ENCODE measurements at places on chromosomes 6 and 20.

- no peak for DNase-seq
Measured at GRCh38 chr6:5610640-5611039, 349.3 kb downstream of the FARS2 start.

GRCh38 chr20:62332989-62333819 is 30.4 kb downstream of the ADRM1 start:
- DNase-seq = no peak

DNA sequence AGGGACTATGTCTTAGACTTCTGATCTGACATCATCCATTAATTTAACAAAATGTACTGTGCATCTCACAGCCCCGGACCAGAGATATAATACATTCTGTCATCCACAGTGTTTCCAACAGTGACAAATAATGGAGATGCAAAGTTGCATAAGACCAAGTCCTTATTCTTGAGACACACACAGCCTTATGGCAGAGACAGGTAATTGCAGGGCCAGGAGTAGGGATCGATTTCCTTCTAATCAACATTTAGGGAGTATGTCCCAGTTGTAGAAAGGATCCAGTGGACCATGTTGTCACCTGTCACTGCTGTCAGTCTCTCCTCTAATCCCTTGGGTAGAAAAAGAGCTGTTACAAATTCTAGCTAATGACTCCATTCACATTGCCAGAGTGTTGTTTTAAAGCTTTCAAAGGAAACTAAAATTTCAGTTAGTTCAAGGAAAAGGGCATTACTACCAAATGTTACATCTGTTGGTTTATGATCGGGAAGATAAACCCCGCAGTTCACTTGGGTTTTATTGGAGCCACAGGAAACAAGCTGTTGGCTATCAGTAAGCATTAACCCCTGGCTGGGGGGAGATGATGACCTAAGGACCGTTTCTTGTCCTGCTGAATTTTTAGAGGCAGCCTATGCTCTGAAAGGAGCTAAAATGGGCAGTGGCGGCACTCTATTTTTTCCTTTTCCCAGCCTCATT is 111.4 kb upstream of the ATXN1 start:
- no peak for DNase-seq

DNA sequence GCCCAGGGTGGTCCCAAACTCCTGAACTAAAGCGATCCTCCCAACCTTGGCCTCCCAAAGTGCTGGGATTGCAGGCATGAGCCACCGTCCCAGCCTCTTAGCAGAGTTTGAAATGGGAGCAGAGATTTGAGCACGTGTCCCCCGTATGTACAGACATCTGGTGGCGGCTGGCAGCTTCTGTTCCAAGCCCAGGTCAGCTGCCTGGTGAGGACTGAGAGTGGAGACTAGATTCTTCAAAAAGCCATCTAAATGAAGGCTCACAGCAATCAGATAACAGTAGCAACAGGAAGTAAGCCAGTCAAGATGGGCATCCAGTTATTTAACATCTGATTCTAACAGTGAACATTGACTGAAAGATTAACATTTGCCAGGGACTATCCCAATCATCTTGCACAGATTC is 128.1 kb upstream of the AKAP12 start:
- no peak for DNase-seq

DNA sequence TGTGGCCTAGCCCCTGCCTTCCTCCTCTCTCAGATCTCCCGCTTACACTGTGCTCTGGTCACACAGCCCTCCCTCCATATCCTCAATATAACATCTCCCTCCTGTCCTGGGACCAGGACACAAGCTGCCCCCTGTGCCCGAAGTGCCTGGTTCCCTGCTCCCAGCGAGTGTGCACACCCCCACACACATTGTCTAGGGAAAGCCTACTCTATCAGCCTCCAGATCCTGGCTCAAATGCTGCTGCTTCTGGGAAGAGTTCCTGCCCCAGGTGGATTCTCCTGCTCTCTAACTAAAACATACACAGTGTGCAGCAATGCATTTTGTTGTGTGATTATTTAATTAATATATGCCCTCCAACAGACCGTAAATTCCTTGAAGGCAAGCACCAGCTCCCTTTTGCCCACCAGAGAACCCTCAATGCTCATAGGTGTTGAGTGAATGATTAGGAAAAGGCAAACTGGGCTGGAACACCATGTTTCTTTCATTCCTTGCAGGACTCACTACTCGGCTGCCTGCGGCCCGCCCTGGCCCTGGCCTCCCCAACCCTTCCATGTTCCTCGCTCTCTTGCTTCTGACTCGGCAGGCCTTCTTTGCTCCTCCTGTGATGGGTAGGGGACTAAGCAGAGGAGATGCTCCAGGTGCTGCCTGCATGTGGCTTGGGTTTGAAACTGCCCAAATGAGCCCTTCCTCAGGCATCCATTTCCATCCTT is 194.6 kb downstream of the ZDHHC14 start:
- no peak for DNase-seq

Measured in iPS DF 6.9 (cell line).